Left ventricle myocardium inferior (tissue), 1 donor: ENCODE measurements at places on chromosomes 2 and 18.

GRCh38 chr2:97751752-97752151, 38.4 kb downstream of the ZAP70 start:
- DNase-seq, result peak; percentile 22

- no peak for DNase-seq
Observed at GRCh38 chr2:194328456-194328855, 1328.6 kb upstream of the SLC39A10 start.

- DNase-seq, result no peak
Observed at GRCh38 chr2:203490391-203490790, 44.7 kb downstream of the RAPH1 start.

GRCh38 chr2:208047840-208048239, 22.5 kb upstream of the PLEKHM3 start:
- no peak for DNase-seq

- no peak for DNase-seq
Observed at GRCh38 chr2:221767106-221768012, 195.3 kb upstream of the EPHA4 start.

DNA sequence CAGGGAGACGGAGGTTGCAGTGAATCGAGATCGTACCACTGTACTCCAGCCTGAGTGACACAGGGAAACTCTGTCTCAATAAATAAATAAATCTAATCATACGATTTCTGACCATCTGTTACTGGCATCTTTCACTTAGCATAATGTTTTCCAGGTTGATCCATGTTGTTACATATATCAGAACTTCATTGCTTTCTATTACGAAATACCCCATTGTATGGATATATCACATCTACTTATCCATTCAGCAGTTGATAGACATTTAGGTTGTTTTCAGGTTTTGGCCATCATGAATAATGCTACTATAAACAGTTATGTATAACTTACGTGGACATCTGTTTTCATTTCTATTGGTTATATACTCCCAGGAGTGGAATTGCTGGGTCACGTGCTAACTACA, 303.9 kb downstream of the PAX3 start:
- no peak for DNase-seq

- DNase-seq, result no peak
Observed at GRCh38 chr2:65317841-65318240, 90.2 kb downstream of the ACTR2 start.

GRCh38 chr2:233091595-233092375, 31.6 kb downstream of the INPP5D start:
- DNase-seq, result no peak

GRCh38 chr2:174561283-174561971, 36.2 kb downstream of the WIPF1 start:
- peak; percentile 83 for DNase-seq

- DNase-seq, result no peak
Observed at GRCh38 chr2:43560231-43560547, 35.6 kb downstream of the THADA start.

DNA sequence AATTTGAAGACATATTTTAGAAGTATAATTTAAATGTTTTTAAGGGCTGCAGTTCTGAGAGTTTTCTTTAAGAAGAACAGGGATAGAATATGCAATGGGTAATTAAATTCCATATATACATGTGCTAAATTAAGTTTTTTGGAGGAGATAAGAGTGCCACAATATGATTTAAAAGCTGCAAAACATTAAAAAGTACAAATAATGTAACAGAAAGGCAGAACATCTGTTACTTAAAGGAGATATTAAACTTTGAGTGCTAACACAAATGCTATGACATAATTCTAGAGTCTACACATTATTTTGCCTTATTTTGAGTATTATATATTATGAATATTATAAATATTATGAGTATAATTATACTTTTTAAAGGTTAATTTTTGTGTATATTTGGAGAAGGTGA, 102.4 kb downstream of the PARD3B start:
- no peak for DNase-seq

DNA sequence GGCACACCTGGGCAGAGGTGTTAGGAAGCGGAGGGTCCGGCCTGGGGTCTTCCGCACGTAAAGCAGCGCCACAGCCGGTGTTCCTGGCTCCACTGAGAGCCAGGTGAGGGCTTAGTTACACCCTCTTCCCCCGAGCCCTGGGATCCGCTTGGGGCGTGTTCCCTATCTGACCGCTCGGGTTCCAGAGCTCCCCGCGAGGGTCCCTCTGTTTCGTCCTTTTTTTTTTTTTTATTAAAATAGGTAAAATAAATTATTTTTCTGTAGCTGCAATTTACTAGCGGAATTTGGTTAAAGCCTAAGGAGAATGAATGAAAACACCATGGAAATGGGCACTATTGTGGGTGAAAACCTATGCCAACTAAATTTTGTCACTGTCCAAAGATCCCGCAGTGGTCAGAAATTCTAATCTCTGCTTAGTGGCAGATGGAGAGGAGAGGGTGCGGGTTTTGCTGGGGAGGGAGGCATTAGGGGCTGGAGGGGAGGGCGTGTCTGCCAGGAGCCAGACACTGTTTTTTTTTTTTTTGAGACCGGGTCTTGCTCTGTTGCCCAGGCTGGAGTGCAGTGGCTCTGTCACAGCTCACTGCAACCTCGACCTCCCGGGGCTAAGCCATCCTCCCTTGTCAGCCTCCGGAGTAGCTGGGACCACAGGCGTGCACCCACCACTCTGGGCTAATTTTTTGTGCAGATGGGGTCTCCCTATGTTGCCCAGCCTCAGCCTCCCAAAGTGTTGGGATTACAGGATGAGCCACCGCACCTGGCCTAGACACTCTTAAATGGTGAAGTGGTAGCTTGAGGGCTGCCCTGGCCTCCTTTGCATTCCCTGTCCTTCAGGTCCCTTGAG, 834 bp downstream of the PDCL3 start:
- DNase-seq, result no peak

DNA sequence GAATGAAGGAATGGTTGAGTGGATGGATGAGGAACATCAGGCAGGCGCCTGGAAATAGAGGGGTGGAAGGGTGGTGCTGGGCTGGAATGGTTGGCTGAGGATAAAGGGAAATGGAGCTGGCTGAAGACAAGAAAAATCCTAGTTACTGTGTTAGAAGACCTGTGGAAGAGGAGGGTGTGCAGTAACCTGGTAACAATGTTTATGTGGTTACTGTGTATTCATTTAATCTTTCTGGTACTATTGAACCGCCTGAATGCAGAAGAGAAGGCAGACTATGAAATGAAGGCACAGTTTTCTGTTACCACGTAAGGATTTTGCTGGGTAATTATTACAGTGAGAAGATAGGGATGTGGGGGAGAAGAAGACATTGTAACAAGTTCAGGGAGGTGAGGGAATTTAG, 110.3 kb upstream of the MGAT5 start:
- DNase-seq, result no peak

- no peak for DNase-seq
Observed at GRCh38 chr18:22676423-22676822, 256.7 kb upstream of the RBBP8 start.

GRCh38 chr18:48009116-48009745, 78.8 kb upstream of the SMAD2 start:
- DNase-seq, result no peak

DNA sequence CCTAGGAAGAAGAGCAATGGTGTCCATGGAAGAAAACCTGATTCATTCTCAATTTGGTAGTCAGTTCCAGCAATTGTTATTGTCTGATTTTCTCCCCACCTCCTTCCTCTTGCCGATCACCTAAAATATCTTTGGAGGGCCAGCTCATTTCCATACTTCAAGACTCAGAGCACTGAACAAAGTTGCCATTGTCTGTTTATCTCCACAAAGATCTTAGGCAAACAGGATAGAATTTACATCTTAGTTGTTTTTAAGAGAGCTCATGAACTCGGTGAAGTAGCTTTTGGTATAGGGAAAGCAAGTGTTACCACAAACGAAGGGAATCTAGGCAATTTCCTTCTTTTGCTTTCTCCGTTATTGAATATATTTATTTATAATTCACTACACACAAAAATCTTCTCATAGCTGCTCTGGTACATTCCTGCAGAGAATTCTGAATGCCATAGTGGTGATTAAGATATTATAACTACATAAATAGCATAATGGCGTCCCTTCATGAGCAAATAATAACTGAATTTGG, 41.5 kb upstream of the CHST9 start:
- no peak for DNase-seq

- no peak for DNase-seq
Observed at GRCh38 chr2:64939332-64939917, 49.8 kb upstream of the SLC1A4 start.

GRCh38 chr18:35067454-35067853, 26.2 kb downstream of the MAPRE2 start:
- DNase-seq, result no peak

- no peak for DNase-seq
Observed at GRCh38 chr2:191010887-191011885, 2.8 kb downstream of the STAT1 start.

- no peak for DNase-seq
Observed at GRCh38 chr2:212107014-212107413, 431.6 kb downstream of the ERBB4 start.

GRCh38 chr2:209367075-209367747, 56.6 kb upstream of the MAP2 start:
- no peak for DNase-seq

GRCh38 chr2:48137829-48138228, 231.5 kb upstream of the FBXO11 start:
- no peak for DNase-seq

- no peak for DNase-seq
Observed at GRCh38 chr18:36449451-36449850, 151.9 kb downstream of the FHOD3 start.

GRCh38 chr2:31314761-31315160, 80.8 kb downstream of the EHD3 start:
- no peak for DNase-seq

DNA sequence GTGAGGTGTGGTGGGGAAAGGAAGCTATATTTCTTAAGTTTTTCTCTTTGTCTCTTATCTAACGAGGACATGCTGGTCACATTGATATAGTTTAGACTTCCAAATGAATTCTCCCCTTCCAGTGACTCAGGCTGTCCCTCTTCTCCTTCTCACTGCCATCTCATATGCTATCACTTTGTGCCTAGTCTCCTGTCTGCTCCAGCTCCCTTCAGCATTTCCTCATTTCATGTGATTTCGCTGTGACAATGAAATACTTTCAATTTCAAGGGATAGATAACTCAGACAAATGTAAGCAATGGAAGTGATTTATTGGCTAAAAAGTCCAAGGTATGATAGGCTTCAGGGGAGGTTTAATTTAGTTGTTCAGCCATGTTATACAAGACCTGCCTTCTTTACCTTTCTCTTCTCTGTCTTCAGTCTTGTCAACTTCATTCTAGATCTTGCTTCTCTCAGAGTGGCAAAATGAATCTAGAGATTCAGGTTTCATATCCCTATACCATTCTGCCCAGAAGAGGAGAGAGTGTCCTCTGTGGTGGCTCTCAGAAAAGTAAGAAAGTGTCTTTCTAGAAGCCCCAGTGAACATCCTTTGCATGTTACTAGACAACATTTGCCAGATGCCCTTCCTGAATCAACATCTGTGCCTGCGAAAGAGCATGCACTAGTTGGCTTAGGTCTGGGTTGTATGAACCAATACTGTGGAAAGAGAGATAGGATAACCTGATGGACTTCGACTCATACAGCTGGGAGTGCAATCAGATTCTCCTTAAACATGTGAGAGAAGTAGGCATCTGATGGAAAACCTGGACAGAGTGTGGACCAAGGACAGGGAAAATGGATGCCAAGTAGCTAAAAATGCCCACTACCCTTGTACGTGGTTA, 29.9 kb upstream of the GPR155 start:
- DNase-seq, result no peak

DNA sequence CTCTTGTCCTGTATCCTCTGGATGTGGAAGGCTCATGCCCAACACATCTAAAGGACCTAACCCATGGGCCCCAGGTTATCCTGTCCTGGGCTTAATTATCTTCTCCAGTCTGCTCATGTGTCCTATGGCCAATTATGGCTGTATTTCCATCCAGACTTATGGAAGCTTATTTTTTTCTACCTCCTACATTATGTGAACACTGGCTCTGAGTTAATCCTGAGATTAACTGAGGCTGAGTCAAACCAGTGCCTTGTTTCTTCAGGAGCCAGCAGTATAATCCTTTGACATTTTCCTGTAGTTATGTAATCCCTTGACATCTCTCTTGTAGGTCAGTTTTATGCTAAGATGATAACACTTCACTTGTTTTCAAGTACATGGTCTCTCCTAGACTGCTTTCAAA, 213.6 kb downstream of the PMAIP1 start:
- no peak for DNase-seq

DNA sequence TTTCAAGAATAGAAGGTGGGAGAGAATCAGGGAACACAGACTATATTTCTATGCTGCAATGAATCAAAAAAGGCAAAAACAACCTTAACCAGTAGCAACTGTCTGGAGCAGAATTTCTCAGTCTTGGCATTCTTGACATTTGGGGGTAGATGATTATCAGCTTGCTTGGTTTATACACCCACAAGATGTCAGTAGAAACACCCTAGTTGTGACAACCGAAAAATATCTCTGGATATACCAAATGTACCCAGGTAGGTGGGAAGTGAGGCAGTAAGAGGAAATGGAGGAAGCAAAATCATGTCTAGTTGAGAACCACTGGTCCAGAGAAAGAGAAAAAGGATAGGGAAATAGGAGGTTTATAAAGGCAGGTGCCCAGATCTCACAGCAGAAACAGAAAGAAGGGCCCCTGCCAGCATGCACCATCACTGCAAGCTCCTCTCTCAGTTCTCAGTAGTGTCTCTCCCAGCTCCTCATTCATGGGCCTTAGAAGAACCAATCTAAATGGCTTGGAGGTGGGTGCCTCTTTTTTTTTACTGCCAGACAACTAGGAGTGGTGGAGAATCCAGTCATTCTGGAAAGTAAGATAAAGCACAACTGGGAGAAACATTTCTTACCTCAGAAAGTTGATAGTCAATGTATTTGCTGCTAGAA, 50.4 kb downstream of the MBD2 start:
- DNase-seq, result no peak

DNA sequence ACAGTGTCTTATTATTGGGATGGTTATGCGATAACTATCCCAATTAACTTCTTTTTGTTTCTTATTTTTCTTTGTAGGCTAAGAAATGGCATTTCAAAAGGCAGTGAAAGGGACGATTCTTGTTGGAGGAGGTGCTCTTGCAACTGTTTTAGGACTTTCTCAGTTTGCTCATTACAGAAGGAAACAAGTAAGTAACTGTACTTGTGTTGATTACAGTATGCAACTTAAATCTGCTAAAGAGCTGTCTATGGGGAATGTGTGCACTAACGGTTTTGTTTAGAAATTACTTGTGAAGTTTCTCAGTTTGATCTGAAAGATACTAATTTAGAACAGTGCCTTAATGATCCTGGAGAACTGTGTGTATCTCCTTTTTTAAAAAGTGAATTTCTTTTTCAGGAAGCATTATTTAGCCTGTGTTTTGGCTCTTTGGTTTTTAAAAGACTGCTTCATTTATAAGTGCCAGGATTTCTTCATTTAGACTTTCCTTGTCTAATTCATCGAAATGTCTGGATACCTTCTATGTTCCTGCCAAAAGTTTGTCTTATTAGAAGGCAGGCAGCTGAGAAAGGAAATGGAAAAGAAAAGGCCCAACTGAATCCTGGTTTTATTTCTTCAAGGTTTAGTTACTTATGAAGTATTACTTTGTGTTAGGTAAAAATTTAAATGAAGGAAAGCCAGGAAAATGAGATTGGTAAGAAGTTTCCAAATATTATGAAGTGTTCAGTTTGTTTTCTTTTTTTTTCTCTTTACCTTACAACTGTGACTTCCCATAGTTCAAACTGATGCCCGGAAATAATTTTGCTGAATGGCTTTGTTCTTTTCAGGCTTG, 40.1 kb downstream of the GPD2 start:
- no peak for DNase-seq

- no peak for DNase-seq
Observed at GRCh38 chr2:132978840-132979239, 308.8 kb upstream of the LYPD1 start.

- no peak for DNase-seq
Observed at GRCh38 chr2:181649436-181649979, 7.4 kb downstream of the CERKL start.

GRCh38 chr2:151264157-151264825, 2.6 kb upstream of the RBM43 start:
- DNase-seq, result no peak
